ENCODE measurements at places on chromosomes 3 and 15. TPM values are rescaled to one million over a fixed set of nuclear protein-coding genes. Genes with fewer than 3 reads are reported as not detected.

GRCh38 chr3:32384938-32385337 is 6.7 kb upstream of the CMTM7 start:
- no peak for DNase-seq

DNA sequence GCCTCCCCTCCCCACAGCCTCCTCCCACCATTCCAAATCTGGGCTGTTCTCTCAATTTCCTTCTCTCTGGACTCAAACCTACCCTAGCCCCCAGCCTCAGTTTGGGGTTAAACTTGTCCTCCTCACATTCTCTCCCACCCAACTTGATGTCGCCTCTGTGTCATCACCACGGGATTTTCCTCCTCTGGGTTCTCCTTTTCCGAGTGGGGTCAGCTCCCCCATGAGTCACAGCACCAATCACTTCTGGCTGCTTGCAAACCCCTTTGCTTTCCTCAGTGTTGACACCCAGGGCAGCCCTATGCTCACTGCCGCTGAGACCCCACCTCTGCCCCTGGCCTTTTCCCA is 451 bp downstream of the CCR5AS start:
- no peak for DNase-seq

GRCh38 chr15:42955518-42955917 is 34.9 kb upstream of the TTBK2 start:
- DNase-seq, result no peak

DNA sequence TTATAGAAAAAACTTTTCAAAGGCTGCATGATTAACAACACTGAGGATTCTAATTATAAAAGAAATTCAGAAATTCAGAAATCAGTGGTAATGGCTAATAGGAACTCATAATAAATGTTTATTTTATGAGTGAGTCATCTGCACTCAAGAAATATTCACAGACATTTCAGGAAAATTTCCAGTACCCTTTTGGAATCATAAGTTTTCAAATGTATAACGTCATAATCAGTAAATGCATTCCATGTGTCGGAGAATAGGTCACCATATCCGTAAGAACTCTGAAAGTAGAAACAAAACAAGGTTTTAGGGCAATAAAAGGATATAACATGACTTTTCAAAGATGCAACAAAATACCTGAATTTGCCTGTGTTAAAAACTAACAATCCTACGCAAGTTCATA is 24.7 kb downstream of the EOGT start:
- DNase-seq, result no peak

DNA sequence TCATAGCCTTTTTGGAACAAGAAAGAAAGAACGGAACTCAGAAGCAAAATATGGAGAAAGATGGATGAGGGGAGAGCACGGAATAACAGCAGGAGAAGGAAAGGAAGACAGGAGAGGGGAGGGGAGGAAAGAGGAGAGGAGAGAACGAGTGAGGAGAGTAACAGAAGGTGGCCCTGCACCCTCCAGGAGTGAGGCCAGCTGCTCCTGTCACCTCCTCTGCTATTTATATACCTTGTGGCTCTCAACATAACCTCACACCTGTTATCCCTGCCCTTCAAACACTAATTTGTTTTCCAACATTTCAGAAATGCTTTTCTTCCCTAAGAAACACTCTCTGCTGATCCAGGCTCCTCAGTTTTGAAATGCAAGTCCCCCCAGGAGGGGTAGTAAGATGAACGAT is 53.4 kb upstream of the ATP2B2 start:
- no peak for DNase-seq

DNA sequence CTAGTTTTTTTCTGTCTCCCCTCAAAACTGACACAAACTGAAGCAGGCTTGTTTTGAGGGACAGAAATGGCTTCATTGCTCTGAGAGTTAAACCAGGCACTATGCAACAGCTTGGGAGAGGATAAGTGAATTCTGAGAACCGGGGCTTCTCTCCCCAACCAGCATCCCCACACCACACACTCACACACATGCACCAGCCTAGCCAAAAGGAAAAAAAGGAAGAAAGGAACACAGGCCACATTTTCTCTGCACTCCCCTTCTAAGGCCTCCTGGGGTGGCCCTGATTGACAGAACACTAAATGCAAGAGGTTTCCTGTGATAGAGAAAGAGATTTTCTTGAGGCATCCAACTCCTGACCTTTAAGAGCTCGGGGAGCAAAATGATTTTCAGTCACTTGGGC is 177.5 kb downstream of the TLE3 start:
- no peak for DNase-seq

DNA sequence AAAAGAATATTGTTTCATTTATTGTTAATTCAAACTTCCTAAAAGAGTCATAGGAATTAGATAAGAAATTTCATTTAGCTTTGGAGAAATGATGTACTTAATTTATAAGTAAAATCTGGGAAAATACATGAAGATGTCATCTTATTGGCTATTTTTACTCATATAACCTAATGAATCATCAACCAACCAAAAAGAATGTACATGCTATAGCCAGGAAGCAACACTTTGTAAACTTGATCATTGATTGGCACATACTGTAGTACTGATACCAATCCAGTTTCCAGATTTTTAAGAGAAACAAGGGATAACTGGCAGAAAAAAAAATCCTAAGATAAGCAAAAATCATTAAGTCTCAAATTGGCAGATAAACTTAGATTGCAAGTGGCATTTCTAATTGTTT is 207.9 kb upstream of the CDIN1 start:
- no peak for DNase-seq

DNA sequence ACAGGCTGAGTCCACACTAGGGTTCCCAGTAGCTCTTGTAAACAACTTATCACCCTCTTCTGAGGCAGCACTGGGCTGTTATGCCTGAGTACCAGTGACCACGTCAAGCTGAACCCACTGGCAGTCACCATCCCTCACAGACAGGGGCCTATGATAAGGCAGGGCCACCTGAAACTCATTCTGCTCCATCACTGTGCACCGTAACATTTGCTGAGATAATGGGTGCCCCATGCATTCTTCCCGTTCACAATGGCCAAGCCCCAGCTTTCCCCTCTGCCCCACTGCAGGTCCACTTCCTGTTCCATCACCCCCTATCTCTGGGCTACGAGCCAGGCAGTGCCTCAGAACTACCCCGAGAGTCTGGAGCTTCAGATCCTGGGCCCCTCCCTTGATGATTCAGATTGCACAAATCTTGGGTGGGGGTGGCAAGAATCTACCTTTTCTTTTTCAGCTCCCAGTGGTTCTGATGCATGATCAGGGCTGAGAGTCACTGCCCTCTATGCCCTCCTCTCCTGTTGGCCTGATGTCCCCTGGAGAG is 158.0 kb downstream of the RAB11A start:
- no peak for DNase-seq

- DNase-seq, result no peak
Measured at GRCh38 chr3:127254730-127255129, 33.1 kb downstream of the PRR20G start.

GRCh38 chr3:162938083-162938482 is 1441.5 kb downstream of the OTOL1 start:
- DNase-seq, result no peak

- DNase-seq, result no peak
Measured at GRCh38 chr3:50572801-50573371, 3.6 kb downstream of the HEMK1 start.

DNA sequence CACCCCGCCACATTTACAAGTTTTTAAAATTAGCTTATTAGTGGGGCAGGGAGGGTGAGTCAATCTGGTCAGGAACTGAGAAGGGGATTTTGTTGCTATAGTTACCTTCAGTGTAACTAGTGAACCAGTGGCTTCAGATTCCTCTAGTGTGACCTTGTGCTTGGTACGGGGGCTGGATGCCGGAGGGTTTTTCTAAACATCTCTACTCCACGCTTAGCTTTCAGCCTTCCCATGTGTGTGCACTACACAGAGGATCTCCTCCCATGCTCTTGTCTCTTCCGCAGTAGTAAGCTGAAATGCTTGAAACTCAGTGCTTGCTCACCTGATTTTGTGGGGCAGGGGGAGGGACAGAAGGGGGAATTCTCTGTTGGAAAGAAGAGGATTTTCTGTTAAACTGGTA is 67.9 kb upstream of the AKAP13 start:
- no peak for DNase-seq

DNA sequence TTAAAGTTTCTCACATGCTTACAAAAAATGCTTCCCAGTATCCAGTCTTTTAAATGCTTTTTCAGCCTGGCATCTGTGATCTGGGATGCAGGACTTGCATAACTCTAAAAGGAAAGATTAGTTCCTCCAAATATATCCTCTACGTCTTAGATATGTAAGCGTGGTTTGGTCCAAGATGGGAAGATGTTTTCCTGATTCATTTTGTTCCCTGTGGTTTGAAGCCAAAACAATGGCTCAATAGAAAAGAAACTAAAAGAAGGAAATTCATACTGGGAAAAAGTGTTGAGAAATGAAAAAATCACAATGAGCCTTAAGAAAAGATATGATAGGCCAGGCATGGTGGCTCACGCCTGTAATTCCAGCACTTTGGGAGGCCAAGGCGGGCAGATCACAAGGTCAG is 1002.8 kb downstream of the NAALADL2 start:
- no peak for DNase-seq

- no peak for DNase-seq
Measured at GRCh38 chr3:94115482-94115881, 52.6 kb downstream of the NSUN3 start.

DNA sequence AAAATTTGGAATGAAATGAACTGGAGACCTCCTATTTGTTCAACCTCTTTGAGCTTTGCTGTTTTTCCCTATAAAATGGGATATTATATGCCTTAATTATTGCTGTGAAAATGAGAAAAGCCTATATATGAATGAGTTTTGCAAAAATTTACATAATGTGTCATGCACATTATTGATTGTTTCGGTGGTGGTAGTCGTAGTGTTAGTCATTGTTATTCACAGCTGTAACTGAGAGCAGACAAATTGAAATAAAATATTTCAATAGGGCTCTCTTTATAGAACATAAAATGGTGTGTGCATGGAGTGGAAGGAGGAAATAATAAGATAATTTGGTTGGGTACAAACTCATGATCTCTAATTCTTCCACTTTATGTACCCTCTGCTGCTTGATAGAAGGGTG is 153.7 kb upstream of the GADL1 start:
- DNase-seq, result no peak

- DNase-seq, result no peak
Measured at GRCh38 chr3:37770336-37770735, 91.3 kb upstream of the CTDSPL start.

DNA sequence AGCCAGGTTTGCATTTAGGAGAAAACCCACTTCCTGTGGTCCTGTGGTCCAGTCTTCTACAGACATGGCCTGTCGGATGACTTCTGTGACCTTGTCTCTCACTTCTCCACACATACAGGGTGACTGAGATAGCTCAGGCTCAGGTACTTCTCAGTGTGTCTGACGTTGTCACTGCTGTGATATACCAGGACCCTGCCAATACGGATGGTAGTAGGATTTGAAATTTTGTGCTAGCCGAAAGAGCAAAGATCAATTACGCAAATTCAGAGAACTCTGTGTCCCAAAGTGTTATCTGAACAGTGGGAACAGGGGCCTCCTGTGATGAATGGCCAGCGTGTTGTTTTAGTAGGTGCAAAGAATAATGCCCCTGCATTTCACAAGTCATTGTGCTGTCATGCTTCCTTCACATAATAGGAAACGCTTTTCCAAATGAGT is 128.9 kb downstream of the MCTP2 start:
- DNase-seq, result no peak

DNA sequence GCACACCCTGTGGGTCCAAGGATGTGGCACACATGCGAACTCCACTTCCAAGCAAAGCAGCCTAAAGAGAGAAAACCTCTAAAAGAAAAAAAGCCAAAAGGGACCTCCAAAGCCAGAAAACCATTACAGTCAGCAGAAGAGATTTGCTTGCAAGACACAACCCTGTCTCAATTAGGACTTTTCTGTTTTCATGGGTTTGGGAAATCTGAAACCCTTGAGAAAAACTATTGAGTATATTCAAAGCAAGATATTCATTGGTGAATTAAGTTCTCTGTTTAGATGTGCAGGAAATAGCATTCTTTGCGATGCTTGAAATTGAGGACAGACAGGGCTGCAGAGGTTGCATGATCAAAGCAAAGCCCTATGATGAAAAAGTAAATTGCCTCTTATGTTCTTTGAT is 10.2 kb upstream of the LDHAL6B start:
- DNase-seq, result no peak

DNA sequence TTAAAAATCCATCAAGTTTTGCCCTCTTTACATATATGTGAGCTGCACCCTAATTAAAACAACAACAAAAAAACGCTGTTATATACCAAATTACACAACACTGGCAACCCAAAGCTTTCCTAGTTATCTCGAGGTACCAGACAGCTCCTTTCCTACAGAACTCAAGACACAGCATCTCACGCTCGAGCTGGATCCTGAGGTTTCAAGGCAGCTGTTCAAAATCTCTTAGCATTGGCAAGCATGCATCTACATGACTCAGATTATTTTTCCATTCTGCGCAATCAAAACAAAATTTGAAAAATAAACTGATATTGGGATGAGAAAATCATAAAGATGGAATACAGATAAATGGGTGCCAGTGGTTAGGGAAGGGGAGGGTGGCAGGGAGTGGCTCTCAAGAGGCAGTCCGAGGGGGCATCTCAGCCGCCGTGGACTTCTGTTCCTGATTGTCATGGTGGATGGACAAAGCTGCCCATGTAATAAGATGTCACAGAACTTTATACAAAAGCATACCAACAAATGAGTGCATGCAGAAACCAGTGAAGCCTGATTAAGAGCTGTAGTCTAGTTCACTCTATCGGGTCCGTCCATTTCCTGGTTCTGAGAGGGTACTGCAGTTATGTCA is 91.5 kb downstream of the ADAMTS17 start:
- DNase-seq, result no peak

GRCh38 chr3:38267662-38268061 is 2.0 kb downstream of the SLC22A13 start:
- DNase-seq, result no peak

DNA sequence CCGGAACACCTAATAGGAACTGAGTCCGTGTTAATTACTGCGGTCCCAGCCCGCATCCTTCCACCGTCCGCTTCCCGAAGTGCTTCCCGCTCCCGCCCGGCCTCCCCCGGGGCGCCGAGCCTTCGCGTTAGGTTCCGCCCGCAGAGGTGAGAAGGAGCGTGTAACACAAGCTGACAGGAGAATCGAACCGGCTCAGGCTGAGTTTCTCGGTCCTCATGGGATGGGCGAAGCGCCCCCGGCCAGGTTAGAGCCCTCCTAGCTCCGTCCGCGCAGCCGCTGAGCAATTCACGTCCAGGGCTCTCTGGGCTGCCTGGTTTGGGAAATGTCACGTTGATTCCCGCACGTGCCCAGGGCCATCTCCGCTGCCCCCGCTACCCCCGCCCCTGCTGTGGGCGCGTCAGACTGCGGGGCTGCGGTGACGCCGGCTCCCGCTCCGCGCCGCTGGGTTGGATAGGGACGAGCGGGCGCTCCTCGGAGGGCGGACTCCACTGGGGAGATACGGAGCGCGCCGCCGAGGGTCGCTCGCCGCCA is 954 bp downstream of the CLDN11 start:
- no peak for DNase-seq

GRCh38 chr3:15556512-15556911 is 35.0 kb upstream of the COLQ start:
- DNase-seq, result no peak

GRCh38 chr15:58258501-58259292 is 120.5 kb downstream of the AQP9 start:
- DNase-seq, result no peak

GRCh38 chr15:52698514-52698913 is 19.3 kb upstream of the ATOSA start:
- DNase-seq, result no peak

- no peak for DNase-seq
Measured at GRCh38 chr3:89867286-89867685, 759.9 kb downstream of the EPHA3 start.

Gene ADCY5
- total RNA-seq, result 225 TPM

Gene IQCF5
- not detected for total RNA-seq

Gene SLC6A20
- not detected for total RNA-seq

Gene FGD5
- total RNA-seq, result 15.2 TPM

Gene CFAP92
- not detected for total RNA-seq

Gene GABRA5
- not detected for total RNA-seq

Gene SLC9C1
- total RNA-seq, result 1.7 TPM

Gene ZNF501
- total RNA-seq, result 4.9 TPM

Data from Right ventricle myocardium superior (tissue), 1 donor.